ENCODE measurements at places on chromosomes 5 and 9. TPM values are rescaled to one million over a fixed set of nuclear protein-coding genes. Genes with fewer than 3 reads are reported as not detected.

- no peak for DNase-seq
Observed at GRCh38 chr9:136055715-136056545, 39.2 kb downstream of the NACC2 start.

- DNase-seq, result no peak
Observed at GRCh38 chr5:162565-163337, 28.5 kb upstream of the LRRC14B start.

Gene RNF180
- 2.2 TPM for polyA plus RNA-seq

DNA sequence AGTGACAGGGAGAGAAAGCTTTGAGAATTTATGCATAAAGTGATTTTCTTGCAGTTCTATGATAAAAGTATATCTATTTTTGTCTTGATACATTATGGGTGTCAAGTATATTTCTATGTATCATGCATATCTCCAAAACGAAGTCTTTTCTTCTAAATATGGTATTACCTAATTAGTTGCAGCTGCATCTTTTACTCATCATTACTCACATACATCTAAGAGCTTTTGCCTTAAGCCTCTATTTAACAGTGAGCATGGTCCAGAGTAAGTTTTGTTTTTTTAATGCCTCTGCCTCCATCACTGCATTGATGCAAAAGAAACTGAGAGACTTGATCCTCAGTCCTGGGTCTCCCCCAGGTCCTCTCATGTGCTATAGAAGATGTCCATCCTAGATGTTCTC is 40.0 kb upstream of the SMC5 start:
- DNase-seq, result no peak

Gene LHX2
- polyA plus RNA-seq, result 0.24 TPM

Gene ARHGAP26
- 11.3 TPM for polyA plus RNA-seq

DNA sequence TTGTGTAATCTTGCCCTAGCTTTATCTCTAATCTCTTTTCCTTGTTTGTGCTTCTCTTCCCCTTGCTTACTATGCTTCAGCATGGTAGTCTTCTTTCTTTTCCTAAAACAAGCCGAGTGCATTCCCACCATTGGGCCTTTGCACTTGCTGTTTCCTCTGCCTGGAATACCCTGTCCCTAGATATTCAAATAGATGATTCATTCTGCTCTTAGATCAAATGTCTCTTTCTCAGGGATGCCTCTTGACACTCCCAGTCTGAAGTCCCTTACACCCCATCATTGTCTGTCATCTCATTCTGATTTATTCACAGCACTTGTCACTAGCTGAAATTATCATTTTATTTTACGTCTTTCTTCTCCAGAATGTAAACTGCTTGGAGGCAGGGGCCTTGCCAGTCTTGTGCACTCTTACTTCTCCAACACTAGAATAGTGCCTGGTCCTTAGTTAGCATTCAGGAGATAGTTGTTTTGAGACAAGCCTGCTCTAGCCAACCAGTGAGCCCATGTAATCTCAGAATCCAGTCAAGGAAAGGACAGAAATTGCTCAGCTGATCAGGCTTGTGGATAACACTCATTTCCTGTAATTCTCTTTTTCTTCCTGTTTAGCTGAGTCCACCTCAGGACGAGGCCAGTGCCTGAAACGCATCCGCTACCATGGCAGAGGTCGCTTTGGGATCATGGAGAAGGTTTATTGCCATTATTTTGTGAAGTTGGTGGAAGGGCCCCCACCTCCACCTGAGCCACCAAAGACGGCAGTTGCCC is 25.4 kb downstream of the MRPL22 start:
- DNase-seq, result no peak

DNA sequence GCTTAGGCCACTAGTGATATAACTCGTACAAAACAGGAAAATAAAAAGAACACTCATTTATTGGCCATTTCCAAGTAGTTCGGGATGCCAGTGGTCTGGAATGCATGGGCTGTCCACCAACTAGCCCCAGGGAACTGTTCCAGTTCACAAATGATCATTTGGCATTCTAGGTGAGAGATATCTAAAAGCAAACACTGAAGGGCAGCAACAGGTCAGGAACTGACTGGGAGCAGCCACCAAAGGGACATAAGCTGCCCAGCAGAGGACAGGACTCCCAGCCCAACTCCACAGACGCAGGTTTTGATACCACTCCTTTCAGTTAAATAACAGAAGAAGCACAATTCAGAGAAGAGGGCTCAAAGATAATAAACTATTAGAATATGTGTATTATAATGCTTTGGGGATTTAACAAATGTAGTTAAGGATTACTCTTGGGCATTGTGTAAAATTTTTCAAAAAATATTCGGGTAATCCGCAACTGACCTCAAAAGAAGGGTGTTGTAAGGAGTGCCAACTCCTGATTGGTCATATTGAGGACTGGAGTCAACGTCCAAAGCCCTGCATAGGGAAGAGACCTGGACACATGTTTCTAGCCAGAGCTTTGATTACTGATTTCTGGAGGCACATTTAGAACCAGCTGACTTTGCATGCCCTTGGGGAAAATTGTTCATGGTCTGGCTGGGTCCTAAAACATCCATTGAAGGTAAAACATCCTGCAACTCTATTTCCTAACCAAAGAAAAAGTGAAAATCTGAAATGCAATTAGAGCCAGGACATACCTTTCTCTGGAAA is 320.0 kb downstream of the DNAH5 start:
- no peak for DNase-seq

DNA sequence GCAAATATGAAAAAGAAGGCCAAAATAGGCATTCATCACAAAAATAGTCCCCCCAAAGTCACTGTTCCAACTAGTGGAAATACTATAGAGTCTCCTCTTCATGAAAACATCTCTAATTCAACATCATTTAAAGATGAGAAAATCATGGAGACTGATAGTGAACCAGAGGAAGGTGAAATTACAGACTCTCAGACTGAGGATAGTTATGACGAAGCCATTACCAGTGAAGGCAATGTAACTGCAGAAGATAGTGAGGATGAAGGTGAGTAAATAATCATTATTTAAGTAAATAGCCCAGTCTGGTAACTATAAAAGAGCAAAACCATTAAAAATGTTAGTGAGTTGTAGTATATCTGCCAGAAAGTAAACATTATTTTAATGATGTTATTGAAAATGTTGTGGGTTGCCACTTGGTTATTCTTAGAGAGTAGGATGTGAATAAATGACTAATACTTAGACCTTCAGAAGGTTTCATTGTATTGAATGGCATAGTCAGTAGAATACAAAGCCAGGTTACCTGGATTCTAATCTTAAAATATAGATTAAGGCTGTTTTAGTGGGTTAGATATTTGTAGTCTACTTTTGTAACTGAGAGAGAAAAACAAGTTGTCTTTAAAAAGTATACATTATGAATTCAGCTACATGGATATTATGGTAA is 16.3 kb downstream of the AGGF1 start:
- no peak for DNase-seq

- DNase-seq, result no peak
Observed at GRCh38 chr5:108797986-108798385, 50.3 kb downstream of the FER start.

- DNase-seq, result no peak
Observed at GRCh38 chr5:138951091-138951985, 76.2 kb upstream of the LRRTM2 start.

DNA sequence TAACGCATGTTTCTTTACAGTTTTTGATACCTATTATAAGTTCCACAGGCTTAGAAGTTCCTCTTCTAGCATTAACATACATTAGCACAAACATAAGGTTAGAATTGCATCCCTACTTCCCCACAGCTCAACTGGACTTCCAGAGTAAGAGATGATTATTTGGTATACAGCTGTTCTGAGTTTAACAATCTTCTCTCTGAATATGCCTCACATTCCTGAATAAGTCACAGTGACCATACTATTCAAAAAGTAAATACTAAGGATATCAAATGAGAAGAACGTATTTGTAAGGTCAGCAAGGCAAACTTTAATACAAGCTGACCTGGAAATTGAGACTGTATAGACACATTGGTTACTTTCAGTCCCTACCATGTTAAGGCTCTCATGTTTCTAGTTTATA is 21.3 kb downstream of the NR6A1 start:
- DNase-seq, result no peak

Gene IRGM
- polyA plus RNA-seq, result 0.73 TPM

DNA sequence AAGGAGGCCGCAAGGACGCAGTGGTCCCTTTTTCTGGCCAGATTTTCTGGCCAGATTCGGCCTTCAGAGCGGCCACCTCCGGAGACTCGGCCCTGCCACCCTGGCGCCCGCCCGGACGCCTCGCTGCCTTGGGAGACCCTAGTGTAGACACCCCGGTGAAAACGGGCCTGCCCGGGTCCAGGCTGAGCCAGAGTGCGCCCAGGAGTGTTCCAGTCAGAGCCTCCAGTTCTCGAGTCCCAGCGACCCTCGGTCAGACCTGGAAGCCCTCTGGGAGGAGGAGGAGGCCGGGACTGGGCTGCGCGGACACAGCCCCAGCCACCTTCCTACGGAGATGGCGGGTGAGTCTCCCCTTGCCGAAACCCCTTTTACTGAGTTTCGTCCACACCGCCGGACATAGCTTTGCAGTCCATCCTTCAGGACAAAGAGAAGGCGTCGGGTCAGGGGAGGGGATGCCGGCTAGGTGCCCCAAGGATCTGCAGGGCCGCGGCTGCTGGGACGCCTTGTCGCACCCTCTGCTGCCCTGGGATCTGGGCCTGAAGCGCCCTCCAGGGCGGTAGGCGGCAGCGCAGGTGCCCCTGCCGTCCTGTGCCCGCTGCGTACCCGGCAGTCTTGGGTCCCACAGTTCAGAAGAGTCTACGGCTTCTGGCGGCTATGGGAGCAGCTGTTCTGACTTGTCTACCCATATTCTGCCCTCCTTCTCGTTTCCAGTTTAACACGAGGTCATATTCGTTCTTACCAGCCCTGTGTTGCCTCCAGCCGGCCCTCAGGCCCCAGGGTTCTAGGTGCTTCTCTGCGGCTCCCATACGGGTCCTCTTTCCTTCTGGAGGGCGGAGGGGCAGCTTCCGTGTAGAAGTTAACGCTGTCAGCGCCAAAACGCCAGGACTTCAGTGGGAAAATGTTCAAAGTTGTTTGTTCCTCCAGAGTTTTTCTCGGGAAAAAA is 1771.7 kb upstream of the CDH9 start:
- no peak for DNase-seq

DNA sequence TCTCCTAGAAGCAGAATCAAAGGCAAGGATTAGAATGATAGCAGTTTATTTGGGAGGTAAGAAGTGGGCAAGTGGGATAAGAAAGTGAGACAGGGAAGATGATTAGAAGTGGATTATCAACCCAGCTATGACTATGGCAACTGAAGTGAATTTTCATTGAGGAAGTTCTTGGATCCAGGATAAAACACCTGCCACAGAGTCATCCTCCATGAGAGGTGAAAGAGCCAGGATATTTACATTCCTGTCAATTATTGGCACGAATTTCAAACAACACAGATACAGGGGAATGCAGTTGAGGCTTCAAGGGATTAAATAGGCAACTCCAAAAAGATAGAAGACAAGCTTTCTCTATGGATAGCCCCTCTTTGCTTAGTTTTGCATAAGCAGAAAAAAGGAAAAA is 31.8 kb upstream of the ZNF366 start:
- DNase-seq, result no peak

DNA sequence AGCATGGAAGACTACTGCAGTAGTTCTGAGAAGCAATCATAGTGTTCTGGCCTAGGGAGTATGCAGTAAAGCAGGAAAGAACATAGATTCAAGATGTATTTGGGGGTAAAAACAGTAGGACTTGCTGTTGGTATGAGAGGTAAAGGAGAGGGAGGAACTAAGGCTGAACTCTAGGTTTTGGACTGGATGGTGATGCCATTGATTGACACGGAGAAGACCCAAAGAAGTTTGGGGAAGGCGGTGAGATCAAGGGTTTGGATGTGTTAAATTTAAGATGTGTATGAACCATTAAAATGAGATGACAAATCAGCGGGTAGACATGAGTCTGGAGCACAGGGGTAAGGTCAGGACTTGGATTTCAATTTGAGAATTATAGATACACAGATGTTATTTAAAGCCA is 2.0 kb upstream of the CDC37L1 start:
- DNase-seq, result no peak

- DNase-seq, result no peak
Observed at GRCh38 chr5:139651043-139651834, 3.1 kb downstream of the CXXC5 start.

Gene HMCN2
- 0.86 TPM for polyA plus RNA-seq

Gene PCDHA6
- polyA plus RNA-seq, result 0.49 TPM

GRCh38 chr5:54794135-54794975 is 191.0 kb downstream of the ESM1 start:
- no peak for DNase-seq

DNA sequence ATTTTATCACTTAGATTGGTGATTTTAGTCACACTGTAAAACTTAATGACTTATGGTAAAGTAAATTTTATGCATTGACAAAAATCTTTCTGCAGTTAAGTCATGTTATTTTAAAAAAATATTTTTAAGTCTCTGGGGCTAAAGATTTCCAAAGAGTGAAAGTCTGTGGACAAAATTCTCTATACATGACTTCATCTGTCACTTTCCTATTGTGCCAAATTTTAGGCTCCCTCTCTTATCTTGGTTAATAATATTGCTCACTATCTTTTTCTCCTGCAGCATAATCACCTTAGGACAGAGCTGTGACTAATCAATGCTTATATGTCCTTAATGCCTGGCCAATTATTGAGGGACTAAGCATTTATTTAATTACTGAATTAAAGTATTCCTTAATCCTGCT is 15.2 kb downstream of the LURAP1L start:
- DNase-seq, result no peak

DNA sequence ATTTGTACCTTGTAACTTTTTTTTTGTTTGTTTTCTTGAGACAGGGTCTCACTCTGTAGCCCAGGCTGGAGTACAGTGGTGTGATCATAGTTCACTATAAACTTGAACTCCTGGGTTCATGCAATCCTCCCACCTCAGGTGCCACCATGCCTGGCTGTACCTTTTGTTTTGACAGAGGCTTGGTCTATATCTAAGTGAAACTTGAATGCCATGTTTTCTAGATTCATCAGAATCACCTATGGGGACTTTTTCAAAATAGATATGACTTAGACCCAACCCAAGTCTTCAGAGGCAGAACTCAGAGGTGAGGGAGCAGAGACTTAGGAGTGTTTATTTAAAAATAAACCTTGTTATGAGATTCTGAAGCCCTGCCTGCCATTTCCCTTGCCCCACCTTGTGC is 128.4 kb downstream of the PTTG1 start:
- no peak for DNase-seq

GRCh38 chr5:57232293-57233033 is 58.6 kb downstream of the GPBP1 start:
- DNase-seq, result no peak

- no peak for DNase-seq
Observed at GRCh38 chr9:110124439-110124838, 83.5 kb downstream of the C9orf152 start.

GRCh38 chr9:69809304-69809863 is 11.2 kb upstream of the CFAP95 start:
- DNase-seq, result no peak

All from left renal pelvis (tissue), 4 donors.